ENCODE measurements at places on chromosomes 4 and X.

DNA sequence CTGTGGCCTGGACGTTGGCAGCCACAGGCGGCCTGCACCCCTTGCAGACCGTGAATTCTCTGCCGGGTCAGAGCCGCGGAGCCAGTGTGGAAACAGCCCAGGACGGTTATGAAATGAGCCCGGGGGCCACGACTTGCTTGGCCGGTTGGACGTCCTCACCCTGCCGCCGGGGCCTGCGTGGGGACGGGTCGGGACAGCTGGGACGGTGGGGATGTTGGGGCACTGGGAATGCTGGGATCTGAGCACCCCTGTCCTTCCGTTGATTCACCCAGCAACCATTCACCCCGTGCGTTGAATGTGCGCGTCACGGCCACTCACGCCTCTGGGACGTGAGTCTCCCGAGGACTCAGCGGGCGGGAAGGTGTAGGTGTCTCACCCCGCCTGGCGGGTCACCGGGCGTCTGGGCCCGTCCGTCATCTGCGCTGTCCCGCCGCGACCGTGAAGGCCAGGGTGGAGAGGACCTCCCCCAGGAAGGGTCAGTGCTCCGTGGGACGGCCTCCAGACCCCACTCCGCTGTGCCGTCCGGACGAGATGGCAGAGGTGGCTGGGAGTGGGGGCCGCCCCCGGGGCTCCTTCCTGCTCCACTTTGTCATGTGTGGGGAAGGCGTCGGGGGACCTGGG, 4.5 kb upstream of the PLCXD1 start:
- DNase-seq, result no peak

GRCh38 chrX:42803320-42803719, 25.4 kb upstream of the PPP1R2C start:
- no peak for DNase-seq

DNA sequence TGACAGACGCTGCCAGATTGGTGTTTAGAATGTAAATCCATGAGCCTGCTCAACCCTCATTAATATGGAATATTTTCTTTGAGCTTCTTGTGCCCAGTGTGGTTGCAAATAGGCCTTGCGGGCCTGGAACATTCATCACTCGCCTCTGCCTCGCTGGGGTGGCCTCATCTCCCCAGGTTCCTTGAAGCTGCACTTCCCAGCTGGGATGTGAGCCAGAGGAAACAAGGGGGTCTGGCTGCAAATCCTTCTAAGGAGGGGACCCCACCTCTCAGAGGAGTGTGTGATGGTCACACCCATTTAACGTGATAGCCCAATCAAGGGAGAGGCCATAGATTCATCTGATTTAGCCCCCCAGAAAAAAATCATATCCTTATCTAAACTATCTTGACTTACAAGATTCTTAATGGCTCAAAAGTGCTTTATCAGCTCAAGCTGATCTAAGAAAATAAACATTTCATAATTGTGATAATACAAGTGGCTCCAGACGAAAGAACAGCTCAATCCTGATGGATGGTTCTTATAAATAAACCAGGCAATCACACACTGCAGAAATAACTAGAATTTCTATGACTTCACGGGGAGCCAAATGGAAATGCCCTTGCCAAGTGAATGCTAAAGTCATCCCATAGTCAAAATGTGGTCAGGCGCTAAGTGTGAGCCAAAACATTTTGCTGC, 189.9 kb downstream of the PTTG2 start:
- DNase-seq, result no peak

GRCh38 chrX:150018931-150019361, 80.7 kb upstream of the EOLA2 start:
- DNase-seq, result no peak

DNA sequence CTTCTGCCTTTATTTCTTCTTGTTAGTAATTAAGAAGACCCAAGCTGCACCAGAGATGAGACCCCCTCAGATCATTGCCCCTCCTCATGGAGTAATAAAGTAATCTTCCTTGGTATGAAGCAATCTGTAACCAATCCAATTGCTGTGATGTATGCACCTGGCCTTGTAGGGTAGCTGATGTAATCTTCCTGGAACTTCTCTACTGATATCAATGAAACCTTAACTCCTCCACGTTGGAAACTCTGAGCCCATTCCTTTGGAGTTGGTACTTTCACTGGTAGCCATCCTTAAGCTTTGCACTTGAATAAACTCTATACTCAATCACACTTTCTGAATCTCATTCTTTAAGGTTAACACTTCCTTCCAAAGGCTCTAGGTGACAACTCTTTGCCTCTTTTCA, 31.6 kb upstream of the NSG1 start:
- no peak for DNase-seq

DNA sequence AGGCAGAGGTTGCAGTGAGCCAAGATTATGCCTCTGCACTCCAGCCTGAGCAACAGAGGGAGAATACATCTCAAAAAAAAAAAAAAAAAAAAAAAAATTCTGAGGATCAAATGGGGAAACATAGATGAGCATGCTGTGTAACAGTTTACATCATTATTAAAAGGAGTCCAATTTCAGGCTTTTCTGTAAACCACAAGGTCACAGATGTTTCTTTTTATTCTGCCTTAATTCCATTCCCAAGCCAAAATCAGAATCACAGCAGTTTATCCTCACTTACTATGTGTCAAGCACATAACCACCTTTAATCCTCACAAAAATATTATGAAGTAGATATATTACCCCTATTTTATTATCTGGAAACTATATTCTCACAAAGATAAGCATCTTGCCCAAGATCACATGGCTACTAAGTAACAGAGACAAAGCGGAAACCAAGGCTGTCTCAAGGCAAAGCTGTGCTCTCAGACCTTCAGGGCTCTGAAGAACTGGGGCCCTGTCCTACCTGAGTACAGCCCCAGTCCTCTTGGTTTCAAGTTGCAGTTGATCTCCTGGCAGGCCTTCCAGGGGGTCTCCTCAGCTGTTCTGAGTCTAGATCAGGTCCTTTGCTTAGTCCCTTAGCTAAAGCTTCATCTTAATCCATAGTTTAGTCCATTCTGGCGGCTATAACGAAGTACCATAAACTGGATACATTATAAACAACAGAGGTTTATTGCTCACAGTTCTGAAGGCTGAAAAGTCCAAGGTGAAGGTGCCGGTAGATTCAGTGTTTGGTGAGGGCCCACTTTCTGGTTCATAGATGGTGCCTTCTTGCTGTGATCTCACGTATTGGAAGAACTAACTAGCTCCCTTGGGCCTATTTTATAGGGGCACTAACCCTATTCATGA, 141.3 kb downstream of the PALLD start:
- DNase-seq, result no peak

DNA sequence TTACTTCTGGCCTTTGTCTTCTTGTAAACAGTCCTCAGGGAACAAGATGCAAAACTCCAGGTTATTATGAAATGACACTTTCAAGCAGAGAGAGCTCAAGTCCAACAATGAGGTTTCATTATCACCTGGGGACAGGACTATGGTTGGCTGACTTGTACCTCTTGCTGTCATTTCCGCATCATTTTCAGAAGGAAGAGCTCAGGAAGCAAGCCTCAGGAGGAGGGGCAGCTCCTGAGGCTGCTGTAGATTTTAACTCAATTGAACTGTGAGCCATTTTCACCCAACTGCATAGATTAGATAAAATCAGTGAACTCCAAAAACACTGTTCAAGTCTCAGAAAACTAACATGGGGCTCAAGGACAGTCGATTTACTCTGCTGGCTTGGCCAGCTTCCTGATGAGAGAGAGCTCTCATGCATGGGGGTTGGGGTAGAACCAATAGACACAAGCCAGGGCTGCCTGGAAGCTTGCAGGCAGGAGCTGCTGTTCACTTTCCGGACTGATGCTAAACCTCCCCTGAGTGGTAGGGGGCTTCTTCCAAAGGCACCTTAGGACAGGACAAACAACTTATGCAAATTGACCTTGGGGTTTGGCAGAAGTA, 23.6 kb downstream of the TMEM255A start:
- DNase-seq, result no peak

- no peak for DNase-seq
Measured at GRCh38 chr4:110268352-110268751, 69.9 kb upstream of the ELOVL6 start.

GRCh38 chr4:78971326-78971725, 32.1 kb upstream of the PAQR3 start:
- no peak for DNase-seq

DNA sequence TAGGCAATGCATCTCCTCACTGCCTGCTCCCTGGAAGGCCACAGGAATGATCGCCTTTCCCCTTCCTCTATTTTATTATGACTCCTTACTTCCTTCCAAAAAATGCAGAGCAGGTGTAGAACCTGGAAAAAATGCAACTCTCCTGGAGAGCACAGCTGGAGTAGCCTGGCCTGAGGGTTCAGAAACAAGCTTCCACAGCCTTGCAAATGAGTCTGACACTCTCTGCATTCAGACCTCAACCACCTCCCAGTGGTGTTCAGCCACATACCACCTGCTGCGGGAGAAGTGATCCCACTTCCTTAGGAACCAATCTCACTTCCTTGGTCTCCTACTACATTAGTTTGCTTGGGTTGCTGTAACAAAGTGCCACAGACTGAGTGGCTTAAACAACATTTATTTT, 368.1 kb upstream of the NOCT start:
- no peak for DNase-seq

- DNase-seq, result no peak
Measured at GRCh38 chr4:127995776-127996175, 30.6 kb downstream of the ABHD18 start.

DNA sequence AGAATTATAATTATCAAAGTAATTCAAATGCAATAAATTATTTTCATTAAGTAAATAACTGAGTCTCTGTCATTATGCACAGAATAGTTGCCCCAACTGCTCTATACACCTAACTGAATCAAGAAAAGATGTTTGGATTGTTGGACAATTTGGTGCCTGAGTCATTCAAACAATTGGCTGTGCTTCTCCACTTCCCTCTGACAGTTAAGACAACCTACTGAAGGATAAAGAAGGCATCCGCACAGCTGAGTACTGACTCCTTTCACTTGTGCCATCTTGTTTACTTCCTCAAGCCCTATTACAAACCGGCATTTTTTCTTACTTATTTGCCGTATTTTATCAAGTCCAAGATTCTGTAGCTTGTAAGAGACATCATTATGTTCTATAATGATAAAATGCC, 110.6 kb upstream of the C1QTNF7 start:
- DNase-seq, result no peak

GRCh38 chrX:50154429-50154828, 46.4 kb downstream of the AKAP4 start:
- no peak for DNase-seq

- DNase-seq, result no peak
Measured at GRCh38 chr4:60605646-60606354, 594.3 kb upstream of the ADGRL3 start.

DNA sequence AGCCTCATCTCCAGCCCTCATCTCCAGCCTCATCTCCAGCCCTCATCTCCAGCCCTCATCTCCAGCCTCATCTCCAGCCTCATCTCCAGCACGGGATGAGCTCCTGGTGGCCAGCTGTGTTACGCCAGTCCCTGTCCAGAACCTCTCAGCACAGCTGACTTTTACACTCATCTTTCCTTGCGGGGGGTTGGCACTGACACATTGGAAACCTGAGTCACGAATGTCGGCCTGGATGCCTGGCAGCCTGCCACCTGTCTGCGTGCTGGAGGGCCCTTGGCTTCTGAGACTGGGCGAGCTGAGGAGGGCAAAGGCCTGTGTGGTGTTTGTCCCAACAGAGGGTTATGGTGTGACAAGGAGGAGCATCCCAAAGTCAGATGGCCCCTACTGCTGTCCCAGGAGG, 66.1 kb upstream of the HGFAC start:
- no peak for DNase-seq

- no peak for DNase-seq
Measured at GRCh38 chr4:115780268-115780667, 666.8 kb upstream of the NDST4 start.

DNA sequence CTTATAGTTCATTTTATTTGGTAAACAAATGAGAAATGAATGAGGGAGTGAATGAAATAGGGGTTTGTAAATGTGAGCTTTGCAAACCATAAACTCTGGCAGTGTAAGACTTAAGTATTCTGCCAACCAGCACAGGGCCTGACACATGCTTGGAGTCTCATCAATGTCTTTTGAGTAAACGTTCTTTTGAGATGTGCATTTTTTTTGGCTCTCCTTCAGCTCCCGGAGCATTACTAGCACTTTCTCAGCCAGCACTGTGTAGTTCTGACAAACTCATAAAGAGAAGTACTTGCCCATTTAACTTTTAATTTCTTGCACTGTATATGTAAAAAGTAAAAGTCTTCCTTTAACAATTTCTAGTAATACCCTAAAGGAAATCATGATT, 245.3 kb downstream of the HS3ST1 start:
- no peak for DNase-seq

GRCh38 chr4:168631241-168632162, 134.7 kb downstream of the PALLD start:
- DNase-seq, result no peak

DNA sequence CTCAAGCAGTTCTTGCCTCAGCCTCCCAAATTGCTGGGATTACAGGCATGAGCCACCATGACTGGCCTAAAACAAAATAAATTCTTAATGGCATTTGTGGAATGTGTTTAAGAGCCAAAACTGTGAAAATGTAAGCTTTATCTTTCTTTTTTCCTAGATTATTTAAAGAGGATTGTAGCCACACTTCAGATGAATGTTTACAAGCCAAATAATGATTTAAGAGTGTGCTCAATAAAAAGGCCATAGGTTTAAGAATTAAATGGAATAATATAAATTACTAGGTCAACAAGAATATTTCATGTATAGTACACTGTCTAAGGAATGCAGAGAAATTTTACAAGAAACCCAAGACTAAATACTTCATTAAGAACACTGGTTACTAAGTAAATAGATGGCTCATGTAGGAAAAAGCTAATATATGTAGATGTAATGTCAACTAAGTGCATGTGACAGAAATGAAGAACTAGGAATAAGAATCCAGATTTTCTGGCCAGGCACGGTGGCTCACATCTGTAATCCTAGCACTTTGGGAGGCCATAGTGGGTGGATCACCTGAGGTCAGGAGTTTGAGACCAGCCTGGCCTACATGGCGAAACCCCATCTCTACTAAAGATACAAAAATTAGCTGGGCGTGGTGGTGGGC, 21.3 kb upstream of the UGDH start:
- no peak for DNase-seq

GRCh38 chr4:112358952-112359749, 62.0 kb downstream of the ALPK1 start:
- DNase-seq, result no peak

DNA sequence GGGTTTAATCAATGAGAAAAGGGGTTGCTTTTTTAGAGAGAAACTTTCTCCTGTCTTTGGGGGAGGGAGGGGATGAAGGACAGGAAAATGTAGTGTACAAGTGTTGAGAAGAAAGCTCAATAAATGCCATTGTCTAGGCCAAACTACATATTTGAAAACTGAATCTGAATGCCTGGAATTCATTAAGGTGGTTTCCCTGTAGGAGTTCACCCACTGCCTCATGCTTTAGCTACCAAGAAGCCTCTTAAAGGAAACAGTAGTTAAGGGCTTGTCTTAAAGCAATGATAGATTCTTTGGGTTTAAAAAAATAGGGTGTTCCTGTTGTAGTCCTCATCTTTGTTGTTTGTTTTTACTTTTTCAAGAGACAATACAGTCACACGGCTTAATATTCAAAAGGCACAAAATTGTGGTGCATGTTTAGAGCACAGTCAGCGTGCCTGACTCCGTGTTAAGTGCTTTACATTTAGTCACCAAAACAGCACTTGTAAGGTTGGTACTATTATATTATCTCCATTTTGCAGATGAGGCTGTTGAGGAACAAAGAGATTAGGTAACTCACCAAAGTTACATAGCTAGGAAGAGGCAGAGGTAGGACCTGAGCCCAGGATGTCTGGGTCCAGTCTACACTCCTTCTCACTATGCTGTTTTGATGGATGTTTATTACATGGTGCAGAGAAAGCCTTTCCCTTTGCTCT, 46.0 kb downstream of the FNIP2 start:
- DNase-seq, result no peak

GRCh38 chr4:124135409-124135813, 577.1 kb downstream of the ANKRD50 start:
- DNase-seq, result no peak

Measured in posterior cingulate gyrus (tissue), 11 donors.